BE2C (cell line): ENCODE measurements at places on chromosomes 16 and 17.
A peak's percentile ranks its signal among the peaks of the same experiment; 100 is the strongest.

DNA sequence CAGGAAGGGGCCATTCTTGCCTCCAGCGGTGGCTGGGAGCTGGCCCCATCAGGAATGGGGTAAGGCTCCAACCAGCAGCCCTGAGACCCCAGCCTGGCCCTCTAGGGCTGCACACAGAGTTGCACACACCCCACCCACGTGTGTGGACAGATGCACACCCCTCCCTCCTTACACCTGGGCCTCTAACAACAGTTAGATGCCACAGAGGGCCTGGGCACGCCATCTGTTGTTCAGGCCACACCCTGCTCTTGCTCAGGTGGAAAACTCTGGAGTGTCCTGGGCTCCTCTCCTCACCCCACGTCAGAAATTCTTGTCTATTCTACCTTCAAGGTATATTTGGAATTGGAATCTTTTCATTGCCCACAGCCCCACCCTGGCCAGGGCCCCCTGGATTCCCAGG, 13.3 kb upstream of the RAI1 start:
- DNase-seq = no peak

GRCh38 chr17:44556832-44557606, at the start of gene FZD2:
Gene FZD2 (plus strand): TSS chr17:44557484. CDS start chr17:44557689, 205 bp downstream.
- DNase-seq = peak; percentile 87

GRCh38 chr16:84643674-84644073, 4.6 kb upstream of the KLHL36 start:
- no peak for DNase-seq

DNA sequence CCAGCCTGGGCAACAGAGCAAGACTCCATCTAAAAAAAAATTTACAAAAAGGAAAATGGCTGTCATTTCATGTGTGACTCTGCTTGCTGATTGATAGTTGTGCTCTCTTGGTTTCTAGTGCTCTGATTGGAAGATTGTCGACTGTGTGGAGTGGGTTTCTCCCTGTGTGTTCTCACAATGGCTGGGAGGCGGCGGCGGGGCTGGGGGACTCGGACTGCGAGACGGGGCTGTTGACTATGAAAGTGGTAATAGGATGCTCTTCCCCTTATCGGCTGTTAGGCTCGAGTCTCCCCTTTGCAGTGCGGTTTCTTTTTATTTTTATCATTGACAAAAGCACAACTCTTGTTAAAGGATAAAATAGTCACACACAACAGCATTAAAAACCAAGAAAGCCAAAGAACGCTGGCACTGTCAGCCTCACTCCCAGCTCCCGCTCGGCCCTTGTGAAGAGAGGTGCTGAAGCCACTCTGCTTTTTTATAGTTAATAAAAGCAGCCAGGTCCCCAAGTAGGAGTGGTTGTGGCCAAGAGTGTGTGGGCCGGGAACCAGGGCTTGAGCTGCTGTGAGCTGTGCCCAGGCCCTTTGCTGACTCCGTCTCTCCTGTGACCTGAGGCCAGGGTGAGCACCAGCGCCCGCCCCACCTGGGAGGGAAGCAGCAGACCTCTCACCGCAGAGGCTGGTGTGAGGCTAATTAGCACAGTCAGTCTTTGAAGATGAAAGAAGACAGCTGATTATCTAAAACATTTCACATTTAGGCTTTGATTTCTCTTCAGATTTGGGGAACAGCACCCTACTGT, 36.5 kb downstream of the TBCD start:
- DNase-seq = no peak

DNA sequence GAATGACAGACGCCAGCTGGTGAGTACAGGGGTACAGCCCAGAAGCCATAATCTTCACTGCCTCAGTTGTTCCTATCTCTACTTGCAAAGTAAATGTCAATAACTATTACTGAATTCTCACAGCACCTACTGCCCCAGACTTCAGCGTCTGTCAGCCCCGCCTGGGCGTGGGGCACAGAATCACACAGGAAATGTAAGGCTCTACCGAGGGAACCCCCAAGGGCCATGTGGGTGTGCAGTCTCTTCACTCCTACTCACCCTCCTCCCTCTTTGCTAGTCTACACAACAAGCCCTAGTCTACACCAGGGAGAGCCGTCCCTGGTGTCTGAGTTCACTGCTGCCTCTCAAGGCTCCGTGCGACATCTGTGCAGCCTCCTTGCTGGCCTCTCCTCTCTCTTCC, 4.5 kb downstream of the NPTX1 start:
- no peak for DNase-seq
